NCI-H524 treated with DMSO at 0.1 percent for 48 hours (cell line): ENCODE measurements at places on chromosomes 16 and 17.
A peak's percentile ranks its signal among the peaks of the same experiment; 100 is the strongest.

DNA sequence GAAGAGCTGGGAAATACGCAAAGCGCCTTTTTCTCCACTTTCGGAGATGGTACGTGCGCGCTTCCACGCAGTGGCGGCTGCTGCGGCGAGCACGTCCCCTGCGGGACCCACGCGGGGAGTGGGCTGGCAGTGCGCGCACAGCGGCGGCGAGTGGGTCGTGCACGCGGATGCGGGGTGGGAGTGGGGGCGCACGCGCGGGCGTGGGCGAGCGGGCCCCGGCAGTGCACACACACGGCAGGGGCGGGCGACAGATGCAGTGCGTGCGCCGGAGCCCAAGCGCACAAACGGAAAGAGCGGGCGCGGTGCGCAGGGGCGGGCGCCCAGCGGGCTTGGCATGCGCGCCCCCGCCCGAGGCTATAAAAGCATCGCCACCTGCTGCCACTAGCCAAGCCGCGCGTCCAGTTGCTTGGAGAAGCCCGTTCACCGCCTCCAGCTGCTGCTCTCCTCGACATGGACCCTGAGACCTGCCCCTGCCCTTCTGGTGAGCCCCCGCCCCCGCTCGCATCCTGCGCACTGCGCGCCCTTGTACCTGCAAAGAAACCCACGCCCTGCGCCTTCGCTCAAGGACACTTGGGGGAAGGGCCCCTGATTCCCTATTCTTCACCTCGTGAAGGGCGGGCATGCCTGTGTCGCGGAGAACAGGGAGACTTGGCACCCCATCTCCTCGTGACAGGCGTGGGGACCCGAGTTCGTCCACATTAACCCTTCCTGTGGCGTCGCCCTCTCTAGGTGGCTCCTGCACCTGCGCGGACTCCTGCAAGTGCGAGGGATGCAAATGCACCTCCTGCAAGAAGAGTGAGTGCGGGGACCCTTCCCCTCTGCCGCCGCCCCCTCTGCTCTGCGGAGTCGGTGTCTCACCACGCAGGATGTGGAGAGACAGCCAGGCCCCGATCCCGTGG lies at the start of gene MT3:
MT3 (plus strand) TSS at position 388 of the 899 bp plus-strand sequence; CDS start at position 451, 63 bp downstream.
- peak; percentile 40 for DNase-seq

GRCh38 chr16:57788252-57788841 lies 13.9 kb downstream of the KIFC3 start:
- DNase-seq = no peak

GRCh38 chr17:54013072-54013471 lies 190.3 kb downstream of the KIF2B start:
- peak; percentile 31 for DNase-seq

DNA sequence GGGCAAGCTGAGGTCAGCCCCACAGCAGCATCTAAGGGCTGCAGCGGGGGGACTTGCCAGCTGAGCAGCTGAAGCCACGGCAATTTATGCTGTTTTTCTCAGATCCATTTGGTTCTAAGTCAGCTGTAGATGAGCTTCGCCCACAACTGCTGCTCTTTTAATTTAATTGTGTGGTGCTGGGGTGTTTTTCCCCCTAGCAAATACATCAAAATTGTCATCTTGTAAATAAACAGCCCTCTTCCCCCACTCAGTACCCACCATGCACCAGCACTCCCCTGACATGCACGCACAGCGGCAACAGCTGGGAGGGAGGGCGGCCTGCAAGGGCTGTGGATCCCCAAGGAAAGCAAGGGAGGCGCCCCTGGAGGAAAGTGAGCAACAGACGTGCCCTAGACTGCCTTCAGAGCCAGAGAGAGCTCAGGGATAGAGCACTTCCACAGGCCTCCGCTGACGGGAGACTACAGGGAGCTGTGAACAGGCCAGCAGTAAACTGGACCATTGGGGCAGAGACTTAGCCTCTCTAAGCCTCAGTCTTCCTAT lies 149.5 kb downstream of the TMEM132E start:
- no peak for DNase-seq
